ENCODE measurements at places on chromosomes 7 and 10.

DNA sequence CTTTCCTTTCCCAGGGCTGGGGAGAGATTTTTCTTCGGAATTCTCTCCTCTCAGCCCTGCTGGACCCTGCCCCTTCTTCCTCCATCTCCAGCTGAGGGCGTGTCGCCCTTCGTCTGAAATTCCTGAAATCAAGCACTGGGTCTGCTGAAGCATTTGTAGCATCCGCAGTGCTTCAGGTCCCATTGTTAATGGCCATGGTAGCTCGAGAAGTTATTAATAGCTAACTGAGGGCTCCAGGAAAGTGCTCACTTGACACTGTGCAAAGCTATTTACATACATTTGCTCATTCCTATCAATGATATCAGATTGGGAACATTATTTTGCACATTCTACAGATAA is 515 bp downstream of the FAM149B1 start:
- no peak for DNase-seq

- DNase-seq: no peak
Measured at GRCh38 chr10:14179251-14179650, 151.5 kb downstream of the FRMD4A start.

GRCh38 chr7:28065721-28066285 is 114.8 kb downstream of the JAZF1 start:
- DNase-seq: no peak

DNA sequence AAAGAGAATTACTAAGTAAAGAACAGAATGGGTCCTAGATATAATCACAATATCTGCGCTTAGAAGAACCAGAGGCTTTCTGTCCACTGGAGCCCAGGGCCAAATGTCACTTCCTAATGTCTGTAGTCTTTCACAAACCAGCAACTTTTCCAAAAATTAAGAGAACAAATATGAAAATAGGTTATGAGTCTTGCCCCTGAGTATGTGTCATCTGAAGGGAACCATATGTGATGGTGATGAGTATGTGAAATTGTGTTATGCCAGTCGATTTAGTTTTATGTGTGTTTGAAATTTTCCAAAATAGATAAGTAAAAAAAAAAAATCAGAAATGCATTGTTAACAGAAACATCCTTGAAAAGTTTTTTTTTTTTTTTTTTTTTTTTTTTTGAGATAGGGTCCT is 15.4 kb upstream of the HTR5A start:
- DNase-seq: no peak

DNA sequence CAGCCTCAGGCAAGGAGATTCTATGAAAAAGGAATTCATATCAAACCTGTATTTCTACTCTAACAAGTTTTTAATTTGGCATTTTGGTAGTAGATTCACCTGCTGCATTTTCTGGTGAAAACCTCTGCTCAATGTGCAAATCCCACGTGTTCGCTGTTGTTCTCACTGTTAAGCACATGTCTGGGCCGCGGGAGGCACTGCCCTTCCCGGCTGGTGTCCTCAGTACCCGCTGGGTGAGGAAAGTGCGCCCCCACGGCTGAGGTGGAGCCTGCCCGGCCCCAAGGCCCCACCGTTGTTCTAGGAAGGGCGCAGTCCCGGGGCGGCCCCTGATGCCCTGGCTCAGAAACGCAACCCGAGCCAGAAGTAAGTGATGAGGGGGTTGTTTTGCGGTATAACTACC is 193.4 kb upstream of the VWC2 start:
- no peak for DNase-seq

- no peak for DNase-seq
Measured at GRCh38 chr10:71694567-71694968, 25.0 kb downstream of the C10orf105 start.

DNA sequence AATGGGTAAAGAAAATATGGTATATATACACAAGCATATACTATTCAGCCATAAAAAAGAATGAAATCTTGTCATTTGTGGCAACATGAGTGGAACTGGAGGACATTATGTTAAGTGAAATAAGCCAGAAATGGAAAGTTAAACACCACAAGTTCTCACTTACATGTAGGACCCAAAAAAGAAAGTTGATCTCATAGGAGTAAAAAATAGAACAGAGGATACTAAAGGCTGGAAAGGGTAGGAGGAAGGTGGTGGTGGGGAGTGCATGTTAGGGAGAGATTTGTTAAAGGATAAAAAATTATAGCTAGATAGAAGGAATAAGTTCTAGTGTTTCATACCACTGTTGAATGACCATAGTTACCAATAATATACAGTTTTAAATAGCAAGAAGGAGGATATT is 48.4 kb downstream of the TBC1D12 start:
- no peak for DNase-seq

DNA sequence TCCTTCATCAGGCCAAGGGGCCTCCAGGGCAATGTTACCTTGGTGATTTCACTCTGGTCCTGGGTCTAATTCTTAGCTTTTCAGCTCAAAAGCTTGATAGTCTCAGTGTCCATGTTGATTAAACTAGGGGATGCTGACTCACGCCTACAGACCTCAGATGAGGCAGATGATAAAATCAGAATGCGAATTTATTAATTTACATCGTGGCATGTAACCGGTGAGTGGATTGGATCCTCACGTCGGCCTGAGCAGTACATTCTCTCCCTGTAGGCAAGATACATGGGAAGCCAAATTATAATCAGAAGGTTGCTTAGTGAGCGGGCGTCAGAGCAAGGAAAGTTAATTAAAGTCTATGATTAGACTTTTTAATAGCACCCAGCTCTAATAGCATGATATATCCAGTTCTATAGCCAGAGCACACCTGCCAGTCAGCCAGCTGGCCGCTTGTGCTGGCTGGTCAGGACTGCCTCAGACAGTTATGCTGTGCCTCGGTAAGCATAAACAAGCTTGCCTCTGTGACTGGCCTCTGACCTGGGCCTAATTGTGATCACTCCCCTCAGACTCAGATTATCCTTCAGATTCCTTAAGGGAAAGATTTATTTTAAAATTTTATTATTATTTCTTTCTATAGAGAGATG is 20.2 kb upstream of the CPA5 start:
- no peak for DNase-seq

GRCh38 chr10:102602272-102603045 is 41.8 kb upstream of the TRIM8 start:
- DNase-seq: no peak

DNA sequence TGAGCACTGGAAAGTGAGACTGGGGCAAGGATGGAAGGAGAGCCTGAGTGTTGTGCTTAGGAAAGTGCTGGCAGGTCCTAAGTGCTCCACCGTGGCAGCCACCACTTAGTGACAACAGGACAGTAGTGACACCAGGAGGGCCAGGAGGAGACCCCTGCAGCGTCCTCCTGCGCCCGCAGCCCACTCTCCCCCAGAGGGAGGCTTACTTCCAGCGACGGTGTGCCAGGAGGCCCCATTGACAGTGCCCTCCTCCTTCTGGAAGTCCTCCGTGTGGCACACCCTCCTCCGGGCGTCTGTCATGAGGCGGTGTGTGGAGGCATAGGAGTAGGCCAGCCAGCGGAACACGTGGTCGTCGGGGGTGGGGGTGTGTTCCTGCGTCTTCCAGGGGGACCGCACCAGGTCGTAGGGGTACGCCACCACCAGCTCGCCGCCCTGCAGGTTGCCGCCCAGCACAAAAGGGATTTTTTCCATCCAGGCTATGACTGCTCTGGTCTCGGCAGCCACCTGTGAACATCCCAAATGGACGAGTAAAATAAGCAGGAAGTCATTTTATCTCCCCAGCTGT is 95.6 kb downstream of the GPR26 start:
- DNase-seq: no peak

GRCh38 chr10:99369126-99369525 is 40.0 kb downstream of the CNNM1 start:
- DNase-seq: no peak

Measured in SK-N-MC (cell line).